H54 (cell line): ENCODE measurements at places on chromosomes 5 and 9.

- DNase-seq, result peak; percentile 40
Observed at GRCh38 chr5:43649256-43649655, 46.3 kb downstream of the NNT start.

DNA sequence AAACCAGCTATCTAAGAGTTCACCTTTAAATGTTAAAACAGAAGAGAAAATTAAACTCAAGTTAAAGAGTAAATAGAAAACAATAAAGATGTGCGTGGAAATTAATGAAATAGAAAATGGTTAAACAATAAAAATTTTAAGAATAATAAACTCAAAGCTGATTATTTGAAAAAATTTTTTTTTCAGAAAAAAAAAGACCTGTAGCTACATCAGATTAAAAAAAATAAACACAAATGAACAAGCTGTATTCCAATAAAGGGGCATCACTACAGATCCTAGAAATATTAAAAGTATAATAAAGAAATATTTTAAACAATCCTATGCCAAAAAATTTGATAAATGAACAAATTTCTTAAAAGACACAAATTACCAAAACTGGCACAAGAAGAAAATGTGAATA, 64.1 kb downstream of the DRD1 start:
- DNase-seq, result no peak

DNA sequence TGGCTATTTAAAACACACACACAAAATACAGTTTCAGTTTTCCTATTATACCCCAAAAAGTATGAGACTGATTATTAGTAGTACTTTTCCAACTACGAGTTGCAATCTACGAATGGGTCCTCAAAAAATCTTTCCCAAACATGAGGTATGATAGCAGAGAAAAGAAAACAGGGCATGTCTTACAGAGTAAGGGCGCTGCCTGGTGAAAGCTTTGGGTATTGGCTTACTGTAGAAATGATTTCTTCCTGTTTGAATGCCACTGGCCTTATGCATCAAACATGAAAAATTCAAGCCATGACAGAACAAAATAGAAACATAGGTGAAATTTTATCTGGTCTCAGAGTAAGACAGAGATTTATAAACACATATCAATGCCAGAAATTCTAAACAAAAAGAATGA, 448.0 kb downstream of the SPOCK1 start:
- no peak for DNase-seq

GRCh38 chr5:148238418-148238794, at the start of gene MARCOL:
TSS of gene MARCOL (plus strand) at chr5:148238525. CDS start at chr5:148238598, 73 bp downstream.
- DNase-seq, result no peak

GRCh38 chr9:74570879-74571512, 73.9 kb downstream of the RORB start:
- DNase-seq, result peak; percentile 10

DNA sequence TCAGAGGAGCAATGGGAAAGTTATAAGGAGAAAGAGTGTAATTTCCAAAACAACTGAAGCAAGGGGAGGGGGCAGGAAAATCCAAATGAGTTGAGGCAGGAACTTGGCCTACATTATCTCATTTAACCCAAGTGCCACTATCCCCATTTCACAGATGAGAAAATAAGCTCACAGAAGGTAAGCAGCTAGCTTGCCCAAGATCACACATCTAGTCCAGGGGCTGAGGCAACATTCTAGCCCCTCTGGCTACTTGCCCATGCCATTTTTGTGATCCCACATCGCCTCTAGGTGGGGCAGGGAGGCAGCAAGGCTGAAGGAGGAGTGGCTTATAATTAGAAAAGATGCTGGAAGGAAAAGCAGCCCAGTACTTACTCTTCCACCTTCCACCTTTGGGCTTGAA, 2.6 kb upstream of the PSIP1 start:
- peak; percentile 14 for DNase-seq

DNA sequence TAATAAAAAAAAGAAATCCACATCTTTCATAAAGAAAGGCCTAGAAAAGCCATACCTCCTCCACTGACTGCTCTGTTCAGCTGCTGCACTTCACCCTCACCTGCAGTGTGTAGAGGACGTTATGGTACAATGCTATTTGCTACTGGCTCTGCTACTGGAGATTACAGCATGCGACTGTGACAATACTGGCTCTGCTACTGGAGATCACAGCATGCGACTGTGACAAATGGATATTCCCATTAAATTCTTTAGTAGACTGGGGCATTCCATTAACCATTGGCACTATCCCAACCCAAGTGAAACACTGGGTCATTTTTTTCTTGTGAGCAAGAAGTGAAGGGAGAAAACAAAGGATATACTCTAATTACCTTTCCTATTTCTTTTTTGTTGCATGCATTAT, 1063.5 kb upstream of the DMAC1 start:
- DNase-seq, result no peak
